T-helper 22 cell (primary cell): ENCODE measurements at places on chromosomes 12 and 14.

DNA sequence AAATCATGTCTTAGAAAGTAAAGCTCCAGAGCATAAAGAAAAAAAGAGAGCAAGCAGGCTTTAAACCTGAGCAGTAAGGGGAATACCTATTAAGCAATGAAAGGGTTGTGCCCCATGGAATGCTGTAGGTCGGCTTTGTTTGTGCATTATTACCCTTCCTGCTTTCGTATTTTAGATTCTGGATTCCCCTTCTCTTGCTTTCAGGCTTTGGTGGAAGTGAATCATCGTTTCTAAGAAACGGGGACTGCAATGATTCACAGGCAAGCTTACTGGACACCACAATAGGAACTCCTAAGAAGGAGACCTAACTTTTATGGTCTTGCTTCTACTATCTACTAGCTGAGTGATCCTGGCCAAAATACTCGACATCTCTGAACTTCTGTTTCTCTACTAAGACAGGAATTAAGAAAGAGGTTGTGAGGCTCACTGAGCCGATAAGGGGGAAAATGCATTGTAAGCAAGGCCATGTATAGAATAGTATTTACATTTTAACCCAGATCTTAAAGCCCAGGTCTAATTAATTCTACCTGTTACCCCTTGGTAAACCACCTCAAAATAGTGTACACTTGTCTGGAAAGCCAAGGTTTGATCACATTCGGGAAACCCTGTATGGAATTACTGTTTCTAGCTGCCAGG lies 1.2 kb upstream of the BMAL2 start:
- no peak for DNase-seq

- DNase-seq, result no peak
Measured at GRCh38 chr14:52018252-52018651, 28.9 kb downstream of the RTRAF start.

DNA sequence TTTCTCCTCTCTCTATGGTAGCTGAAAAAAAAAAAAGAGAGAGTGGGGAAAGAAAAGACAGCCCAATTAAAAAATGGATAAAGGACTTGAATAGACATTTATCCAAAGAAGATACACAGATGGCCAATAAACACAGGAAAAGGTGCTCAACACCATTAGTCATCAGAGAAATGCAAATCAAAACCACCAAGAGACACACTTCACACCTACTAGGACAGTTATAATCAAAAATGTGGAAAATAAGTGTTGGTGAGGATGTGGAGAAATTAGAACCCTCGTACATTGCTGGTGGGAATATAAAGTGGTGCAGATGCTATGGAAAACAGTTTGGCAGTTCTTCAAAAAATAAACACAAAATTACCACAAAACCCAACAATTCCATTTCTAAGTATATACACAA lies 172.4 kb upstream of the GRIN2B start:
- DNase-seq, result no peak

DNA sequence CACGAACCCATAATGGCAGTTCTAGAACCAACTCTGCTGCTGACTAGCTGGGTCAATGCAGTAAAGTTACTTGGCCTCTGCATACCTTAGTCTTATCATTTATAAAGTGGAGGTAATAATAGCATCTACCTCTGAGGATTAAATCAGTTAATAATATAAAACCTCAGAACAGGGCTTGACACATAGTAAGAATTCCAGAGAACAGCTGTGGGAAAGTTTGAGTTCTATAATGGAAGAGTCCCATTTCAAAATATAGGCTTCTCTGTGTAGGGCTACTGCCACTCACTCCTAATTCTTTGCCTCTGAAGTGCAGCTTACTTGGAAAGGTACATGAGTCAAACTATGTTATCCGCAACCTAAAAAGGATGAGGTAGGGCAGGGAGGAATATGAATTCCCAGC lies 269.2 kb upstream of the PRKD1 start:
- no peak for DNase-seq

GRCh38 chr14:60839057-60839456 lies 104.5 kb downstream of the MNAT1 start:
- DNase-seq, result no peak

GRCh38 chr14:73660511-73660910 lies 15.7 kb downstream of the DNAL1 start:
- DNase-seq, result no peak

DNA sequence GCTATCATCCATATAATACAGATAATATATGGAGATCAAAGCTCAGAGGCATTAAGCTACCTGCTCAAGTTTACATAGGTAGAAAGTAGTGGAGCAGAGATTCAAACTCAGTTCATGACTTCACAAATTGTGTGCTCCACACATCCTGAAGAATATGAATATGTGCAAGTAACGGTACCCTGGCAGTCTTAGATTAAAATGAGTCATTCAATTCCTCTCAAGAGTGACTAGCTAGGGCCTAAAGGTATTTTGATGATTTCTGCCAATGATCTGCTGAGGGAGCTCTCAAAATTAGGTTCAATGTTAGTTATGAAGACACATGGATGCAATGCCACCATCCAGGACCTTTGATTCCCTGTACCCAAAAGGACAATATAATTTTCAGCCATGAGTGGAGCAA lies 58.9 kb downstream of the GRIP1 start:
- DNase-seq, result no peak

DNA sequence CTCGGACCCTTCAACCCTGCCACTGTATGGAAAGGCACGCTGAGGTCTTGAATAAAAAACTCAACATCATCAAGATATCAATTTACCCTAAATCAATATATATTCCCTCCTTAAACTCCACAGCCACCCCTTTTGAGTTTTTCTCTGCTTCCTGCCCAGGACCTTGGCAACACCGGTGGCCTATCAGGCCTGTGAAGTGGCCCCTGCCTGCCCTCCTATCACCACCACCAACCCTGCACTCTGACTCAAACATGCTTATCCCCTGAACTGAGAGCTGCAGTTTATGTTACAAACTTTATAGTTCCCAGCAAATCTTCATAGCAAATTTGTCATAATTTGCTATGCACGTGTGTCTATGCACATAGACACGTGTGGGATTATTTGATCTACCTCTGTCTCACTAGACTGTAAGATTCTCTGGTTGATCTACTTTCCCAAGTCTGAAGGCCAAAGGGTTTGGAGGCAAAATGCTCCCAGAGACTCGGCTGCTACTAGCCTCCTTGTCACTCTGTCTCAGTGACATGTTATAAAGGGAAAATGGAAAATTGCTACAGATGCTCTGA lies 63.4 kb downstream of the SPTB start:
- DNase-seq, result no peak

DNA sequence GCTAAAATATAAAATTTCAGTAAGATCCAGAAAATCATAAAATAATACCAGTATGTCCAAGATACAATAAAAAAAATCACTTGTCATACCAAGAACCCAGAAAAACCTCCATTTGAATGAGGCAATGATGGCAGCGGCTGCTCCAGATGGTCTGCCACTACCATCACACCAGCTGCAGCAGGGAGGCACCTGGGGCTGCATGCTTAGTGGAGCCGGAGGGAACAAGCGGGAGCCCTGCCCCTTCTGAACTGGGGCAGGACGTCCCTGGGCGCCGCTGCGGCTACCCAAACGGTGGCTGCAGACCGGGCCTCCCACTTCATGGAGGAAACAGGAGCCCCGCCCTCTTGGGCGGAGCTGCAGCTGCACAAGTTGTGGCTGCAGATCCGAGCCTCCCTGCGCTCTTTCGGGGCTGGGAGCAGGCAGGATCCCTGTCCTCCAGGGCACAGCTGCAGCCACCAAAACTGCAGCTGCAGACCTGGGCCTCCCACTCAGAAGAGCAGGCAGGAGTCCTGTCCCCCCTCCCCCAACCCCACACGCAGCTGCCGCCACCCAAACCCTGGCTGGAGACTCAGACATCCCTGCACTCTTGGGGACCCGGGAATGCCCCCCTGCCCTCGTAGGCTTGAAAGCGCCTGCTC lies 36.1 kb upstream of the OR5AU1 start:
- peak; percentile 55 for DNase-seq

DNA sequence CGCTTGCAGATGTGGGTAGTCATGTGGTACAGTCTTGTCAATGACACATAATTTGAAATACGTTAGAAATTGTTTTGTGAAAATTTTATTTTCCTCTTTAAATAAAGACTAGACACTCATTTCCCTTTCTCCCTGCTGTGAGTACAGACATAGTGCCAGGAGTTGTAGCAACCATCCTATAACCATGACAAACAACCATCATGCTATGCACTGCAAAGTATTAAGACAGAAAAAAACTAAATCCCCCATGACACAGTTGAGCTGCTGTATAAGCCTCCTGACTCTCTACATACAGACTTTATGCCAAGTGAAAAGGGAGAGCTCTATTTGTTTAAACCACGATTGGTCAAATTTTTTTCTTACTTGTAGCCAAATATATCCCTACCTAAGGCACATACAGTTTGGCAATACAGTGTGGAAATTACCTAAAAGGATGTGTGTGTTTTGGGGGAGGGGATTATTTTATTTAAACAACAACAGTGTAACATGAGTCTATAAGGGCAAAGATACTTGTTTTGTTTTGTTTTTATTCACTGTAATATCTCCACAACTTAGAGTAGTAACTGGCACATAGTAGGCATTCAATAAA lies 45.0 kb upstream of the KRR1 start:
- DNase-seq, result no peak

DNA sequence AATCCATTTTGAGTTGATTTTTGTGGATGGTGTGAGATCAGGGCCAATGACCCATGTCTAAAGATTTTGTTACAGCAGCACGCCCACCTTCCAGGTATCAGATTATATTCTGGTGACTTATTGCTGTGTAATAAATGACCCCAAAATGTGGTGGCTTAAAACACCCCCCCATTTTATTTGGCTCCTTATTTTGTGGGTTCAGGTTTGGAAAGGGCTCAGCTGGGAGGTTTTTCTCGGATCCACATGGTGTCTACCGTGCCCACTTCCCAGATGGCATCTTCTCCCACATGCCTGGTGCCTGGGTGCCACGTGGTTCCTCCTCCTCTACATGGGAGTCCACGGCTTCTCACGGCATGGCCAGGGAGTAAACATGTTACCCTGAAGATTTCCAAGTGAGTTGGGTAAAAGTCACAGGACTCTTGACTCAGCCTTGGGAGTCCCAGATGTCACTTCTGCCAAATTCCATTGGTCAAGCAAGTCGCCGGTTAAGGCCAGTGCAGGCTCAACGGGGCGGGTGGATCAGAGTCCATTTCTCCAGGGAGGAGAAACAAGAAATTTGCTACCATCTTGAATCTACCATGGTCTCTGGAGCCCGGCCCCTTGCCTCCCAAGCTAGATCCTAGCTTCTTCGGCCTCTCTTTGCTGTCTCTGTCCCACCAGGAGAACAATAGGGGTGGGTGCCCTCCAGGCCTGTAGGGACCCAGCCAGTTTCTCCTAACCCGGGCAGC lies 214.3 kb downstream of the KIF26A start:
- no peak for DNase-seq
